ENCODE measurements at places on chromosomes 5 and 9.

DNA sequence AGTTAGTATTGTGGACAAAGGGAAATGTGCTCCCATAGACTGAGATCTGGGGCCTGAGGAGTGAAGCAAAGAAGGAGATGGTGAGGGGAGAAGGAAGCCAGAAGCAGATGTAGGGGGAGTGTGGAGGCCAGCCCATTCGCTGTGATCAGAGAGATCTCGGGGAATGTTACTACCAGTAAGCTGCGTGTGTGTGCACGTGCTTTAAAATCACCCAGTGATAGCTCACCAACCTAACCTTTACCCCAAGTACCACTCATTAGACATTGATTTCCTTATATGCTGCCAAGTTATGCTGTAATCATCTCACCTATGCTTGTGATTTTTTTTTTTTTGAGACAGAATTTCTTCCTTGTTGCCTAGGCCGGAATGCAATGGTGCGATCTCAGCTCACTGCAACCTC lies 659.1 kb downstream of the IRX1 start:
- no peak for ATAC-seq

DNA sequence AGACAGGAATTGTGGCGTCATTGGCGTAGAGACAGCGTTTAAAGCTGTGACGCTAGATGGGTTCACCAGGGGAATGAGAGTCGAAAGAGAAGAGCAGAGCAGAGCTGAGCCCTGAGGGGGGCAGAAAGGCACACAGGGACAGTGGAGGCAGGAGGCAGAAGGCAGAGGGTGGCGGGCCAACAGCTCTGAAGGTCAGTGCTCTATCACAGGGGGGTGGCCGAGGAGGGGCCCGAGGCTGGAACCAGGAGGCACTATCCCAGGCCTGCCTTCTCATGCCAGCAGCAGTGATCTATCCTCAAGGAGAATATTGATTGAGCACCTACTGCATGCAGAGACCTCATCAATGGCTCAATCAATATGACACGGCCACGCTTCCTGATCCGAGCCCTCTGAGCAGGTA lies 132.4 kb downstream of the KCNIP1 start:
- no peak for ATAC-seq

GRCh38 chr5:16792598-16793275 lies 143.4 kb downstream of the MYO10 start:
- no peak for ATAC-seq

DNA sequence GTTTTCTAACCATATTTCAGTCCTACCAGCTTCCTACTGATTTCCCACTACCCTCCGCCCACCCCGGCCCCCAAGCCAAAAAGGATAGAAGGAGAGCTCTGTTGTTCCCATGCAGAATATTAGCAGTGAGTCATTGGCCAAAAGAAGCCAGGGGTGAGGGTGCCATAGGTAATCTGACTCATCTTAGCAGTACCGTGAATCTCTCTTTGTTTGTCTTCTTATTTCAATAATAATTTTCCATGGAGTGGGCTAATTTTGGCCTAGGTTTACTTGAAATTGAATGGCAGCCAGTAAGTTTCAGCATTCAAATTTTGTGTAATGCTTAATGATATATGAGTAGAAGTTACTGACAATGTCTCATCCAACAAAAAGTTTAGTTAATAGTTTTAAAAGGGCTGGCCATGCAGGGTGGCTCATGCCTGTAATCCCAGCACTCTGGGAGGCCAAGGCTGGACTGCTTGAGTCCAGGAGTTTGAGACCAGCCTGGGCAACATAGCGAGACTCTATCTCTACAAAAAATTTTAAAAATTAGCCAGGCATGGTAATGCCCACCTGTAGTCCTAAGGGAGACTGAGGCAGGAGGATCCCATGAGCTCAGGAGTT lies 74.2 kb downstream of the C9orf152 start:
- ATAC-seq = no peak

- ATAC-seq = no peak
These were observed 188.8 kb downstream of the MTRR start for GRCh38 chr5:8057769-8058168.

- ATAC-seq = no peak
These were observed 51.9 kb upstream of the IFNK start for GRCh38 chr9:27472195-27472594.

GRCh38 chr5:108083232-108083631 lies 298.7 kb downstream of the FBXL17 start:
- ATAC-seq = no peak

DNA sequence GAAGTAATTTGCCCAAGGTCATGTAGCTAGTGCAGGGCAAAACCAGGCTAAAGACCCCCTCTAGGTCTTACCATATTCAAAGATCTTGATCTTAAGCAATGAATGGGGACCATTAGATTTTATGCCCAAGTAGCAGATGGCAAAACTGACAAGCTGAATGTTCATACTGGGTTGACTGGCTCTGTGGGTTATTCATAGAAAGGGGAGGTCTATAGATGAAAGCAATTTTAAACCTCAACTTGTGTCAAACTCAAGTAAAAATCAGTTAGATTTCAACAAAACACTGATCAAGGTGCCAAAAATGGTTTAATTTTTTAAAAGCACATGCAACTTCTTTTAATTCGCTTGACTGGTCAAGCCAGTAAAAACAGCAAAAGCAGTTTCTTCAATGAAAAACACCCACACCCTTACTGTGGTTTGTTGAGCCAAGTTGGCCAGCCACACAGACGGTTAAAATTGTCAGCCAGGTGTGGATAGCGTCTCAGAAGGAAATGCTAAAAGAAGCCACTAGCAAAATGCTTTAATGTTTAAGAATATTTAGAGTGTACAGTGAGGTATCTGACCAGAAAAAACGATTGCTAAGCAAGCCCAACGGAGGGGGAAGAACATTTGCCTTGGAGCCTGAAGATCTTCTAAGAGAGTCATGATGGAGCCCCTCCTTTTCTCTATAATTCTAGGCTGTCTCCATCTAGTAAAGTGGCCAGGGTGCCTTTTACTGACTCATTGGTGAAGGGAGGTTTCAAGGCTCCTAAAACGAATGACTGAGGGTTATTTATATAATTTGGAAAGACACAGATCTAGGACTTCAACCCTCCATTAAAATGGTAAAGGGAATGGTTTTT lies 539.6 kb upstream of the CLINT1 start:
- ATAC-seq = peak; percentile 83

DNA sequence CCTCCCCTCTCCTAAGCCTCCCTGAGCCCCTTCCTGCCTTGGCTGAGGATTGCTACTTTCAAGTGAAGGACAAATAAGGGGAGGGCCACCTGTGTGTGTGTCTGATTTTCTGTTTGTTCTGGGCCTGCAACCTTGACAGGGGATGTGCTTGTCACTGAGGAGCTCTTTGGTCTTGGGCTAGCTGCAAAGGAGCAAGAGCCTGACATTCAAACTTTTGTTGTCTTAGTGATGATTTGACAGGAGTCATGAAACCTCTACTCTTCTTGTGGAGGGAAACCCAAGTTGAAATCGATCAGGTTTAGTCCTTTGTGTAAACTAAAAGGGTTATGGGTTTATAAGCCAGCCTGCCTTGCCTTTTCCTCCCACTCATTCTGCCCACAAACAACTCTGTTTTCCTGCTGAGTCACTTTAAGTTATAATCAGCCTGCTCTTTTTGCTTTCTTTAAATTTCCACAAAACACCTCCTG lies 16.9 kb downstream of the CLTA start:
- ATAC-seq = no peak

DNA sequence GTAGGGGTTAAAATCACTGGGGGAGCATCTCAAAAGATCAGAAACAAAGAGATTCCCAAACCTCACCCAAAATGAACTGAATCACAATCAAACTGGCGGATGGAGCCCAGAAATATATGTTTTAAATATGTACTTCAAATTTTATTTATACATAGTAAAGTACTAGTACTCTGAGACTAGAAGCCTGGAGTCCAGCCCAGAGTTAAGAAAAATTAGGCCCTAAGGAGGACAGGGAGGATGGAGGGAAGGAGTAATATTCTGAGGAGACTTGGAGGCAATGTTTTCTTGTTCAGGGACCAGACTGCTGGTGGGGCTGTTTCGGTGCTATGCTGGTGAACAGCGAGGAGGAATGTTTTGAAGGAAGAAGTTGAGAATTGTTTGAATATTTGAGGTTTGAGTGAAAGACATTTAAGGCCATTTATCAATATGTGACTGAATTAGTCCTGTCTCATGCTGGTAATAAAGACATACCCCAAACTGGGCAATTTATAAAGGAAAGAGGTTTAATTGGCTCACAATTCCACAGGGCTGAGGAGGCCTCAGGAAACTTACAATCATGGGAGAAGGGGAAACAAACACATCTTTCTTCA lies 552.4 kb upstream of the DAB2 start:
- ATAC-seq = no peak

DNA sequence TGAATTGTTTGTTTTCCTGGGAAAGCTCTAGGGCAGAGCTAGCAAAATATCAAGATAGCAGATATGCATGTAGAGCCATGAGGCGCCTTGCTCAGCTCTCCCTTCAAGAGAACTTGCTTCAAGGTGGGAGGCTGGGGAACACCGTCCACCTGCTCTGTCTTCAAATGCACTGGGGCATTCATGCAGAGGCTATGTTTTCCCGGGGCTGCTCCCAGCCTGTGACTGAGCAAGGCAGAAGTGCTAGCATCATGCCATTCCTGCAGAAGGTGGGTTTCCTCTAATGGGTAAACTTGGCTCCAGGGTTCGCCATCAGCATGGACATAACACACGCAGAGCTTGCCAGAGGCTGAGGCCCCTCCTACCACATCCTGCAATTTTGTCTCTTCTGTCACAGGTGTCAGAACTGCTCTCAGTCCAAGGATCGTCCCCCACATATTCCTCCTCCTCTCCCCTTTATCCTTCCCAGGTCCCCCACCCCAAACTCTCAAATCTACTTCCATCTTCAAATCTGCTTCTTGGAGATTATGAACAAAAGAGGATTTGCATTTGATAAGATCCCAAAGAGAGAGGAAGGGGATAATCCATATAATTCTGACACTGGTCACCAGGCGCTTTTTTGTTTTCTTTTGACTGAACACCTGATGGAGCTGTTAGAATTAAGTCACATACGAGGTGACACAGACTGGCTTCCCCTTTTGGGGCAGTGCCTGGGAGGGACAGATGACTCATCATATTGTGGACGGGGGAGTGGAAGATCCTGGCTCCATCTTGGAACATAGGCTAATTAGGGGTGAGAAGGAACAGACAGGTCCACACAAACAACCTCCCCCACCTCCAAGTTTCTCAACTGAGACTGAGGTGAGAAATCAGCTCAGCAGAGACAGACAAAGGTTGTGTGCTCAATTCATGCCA lies 85.0 kb upstream of the TAF11L2 start:
- ATAC-seq = peak; percentile 83

DNA sequence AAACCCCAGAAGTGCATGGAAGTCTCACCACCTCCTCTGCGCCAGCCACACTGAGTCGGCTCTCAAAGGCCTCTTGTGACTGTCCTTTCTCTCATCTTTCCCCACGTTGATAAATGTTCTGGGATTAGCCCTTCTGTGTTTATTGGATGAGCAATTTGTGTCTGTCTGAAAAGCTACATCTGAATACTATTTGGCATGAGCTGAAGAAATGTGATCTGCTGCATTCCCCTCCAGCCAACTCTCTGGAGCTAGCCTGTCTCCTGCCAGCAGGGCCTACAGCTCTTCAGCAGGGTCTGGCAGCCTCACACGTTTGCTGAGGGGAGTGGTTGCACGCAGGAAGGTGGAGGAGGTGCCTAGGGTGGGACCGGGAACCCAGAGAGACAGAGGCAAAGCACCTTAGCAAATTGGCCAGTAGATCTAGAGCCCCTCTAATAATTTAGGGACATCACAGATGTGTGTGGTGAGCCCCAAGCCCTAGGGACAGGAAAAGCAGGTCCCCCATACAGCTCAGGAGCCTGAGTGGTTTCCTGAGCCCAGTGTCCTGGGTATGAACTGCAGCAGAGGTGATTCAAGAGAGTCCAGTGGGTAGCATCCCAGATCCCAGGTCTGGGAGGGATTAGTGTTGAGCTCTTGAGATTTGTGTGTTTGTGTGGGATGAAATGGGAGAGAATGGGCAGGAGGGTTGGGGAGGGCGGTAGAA lies 20.5 kb upstream of the B4GALT1 start:
- no peak for ATAC-seq

- no peak for ATAC-seq
These were observed 26.8 kb upstream of the IQGAP2 start for GRCh38 chr5:76376148-76376865.

DNA sequence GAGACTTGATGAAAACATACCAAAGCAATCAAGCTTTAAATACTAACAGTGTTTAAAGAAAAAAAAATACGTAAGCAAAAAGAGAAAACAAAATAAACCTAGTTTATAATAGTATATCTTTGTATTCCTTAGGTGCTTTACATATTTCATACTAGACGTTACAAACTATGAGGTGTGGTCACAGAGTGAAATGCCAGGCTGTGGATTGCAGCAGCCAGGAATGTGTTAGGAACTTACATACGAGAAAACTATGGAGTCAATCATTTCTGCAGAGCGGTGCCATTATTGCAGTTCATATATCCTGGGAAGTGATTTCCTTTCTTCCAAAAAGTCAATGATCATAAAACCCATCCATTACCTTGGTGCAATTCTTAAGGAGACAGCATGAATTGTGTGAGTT lies 443.6 kb upstream of the GRAMD2B start:
- no peak for ATAC-seq

DNA sequence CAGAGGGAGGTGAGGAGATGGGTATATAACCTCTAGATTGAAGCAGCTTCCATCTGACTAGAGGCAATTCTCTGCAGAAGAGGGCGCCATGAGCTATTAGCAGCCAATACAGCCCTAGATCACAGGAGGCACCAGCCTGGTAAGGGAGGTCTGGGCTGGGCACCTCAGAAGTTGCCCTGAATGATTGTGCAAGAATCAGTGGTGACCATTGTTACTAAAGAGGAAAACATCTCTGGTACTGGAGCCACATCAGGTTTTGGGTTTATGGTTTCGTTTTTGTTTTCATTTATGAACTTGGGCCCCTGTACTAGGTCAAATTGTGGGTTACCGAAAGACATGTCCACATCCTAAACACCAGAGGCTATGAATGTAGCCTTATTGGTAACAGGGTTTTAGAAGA lies 342.0 kb downstream of the MLLT3 start:
- no peak for ATAC-seq

- no peak for ATAC-seq
These were observed 65.1 kb upstream of the RETREG1 start for GRCh38 chr5:16681876-16682275.

DNA sequence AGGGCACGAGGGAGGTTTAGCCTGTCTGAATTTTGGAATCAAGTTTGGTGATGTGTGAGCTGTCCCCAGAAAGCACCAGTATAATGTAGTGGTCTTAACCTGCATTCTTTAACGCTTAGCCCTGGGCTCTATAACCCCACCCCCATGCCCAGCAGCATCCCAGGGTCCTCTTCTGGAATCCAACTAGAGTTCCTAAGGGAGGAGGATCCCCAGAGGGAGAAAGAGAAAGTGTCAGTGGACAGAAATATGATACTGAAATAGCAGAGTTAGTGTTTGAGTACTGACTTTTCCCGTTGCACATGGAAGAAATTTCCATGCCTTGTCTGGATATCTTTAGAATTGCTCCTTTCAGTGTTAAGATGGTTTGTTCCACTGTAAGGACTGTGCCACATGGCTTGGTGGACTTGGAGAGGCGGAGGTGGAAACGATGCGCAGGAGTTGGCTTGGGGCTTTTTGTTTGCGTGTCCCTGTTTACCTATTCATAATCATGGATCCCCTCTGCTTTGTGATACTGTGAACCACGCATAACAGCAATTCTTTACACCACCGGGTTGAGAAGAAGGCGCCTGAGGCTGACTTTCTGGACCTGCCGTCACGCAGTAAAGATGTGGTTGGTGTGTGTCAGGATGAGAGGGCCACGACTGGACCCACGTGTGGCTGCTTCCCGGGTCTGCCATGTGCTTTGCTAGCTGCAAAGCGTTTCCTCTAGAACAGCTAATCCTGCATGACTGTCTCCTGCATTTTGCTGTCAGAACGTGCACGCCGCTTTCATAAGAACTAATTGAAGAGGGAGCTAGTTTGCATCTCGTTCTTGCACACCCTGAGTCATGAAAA lies 142.3 kb downstream of the SMARCA2 start:
- peak; percentile 74 for ATAC-seq

- ATAC-seq = no peak
These were observed 387.1 kb upstream of the IZUMO3 start for GRCh38 chr9:24932785-24933184.
